Vagina (tissue), 2 donors: ENCODE measurements at places on chromosomes 16 and 17.

DNA sequence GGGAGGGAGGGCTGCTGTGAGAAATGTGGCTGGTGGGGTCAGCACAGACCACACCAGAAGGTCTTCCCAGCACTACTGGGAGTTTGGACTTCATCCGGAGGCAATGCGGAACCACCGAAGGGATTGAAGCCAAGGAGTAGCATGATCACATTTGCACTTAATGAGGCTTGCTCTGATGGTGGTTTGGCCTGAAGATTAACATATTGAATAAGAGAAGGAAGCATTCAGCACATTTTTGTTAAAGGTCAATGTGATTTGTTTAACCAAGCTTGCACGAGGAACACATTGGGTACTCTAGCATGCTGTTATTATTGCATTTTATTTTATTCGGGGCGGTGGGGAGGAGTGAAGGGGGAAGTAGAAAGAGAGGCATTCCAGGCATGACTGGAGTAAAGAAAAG, 378.6 kb downstream of the UTP18 start:
- DNase-seq = no peak

- peak; percentile 83 for DNase-seq
Observed at GRCh38 chr17:58247511-58248363, 9.4 kb downstream of the LPO start.

GRCh38 chr17:81741049-81741593, 29.0 kb downstream of the SLC25A10 start:
- DNase-seq = no peak

- no peak for DNase-seq
Observed at GRCh38 chr17:8110456-8110804, 7.9 kb downstream of the ALOXE3 start.

GRCh38 chr16:25009822-25010221, 5.3 kb downstream of the ARHGAP17 start:
- DNase-seq = no peak

GRCh38 chr17:71071837-71072236, 902.5 kb downstream of the KCNJ2 start:
- no peak for DNase-seq

- DNase-seq = no peak
Observed at GRCh38 chr17:51741458-51741857, 417.1 kb downstream of the CA10 start.

DNA sequence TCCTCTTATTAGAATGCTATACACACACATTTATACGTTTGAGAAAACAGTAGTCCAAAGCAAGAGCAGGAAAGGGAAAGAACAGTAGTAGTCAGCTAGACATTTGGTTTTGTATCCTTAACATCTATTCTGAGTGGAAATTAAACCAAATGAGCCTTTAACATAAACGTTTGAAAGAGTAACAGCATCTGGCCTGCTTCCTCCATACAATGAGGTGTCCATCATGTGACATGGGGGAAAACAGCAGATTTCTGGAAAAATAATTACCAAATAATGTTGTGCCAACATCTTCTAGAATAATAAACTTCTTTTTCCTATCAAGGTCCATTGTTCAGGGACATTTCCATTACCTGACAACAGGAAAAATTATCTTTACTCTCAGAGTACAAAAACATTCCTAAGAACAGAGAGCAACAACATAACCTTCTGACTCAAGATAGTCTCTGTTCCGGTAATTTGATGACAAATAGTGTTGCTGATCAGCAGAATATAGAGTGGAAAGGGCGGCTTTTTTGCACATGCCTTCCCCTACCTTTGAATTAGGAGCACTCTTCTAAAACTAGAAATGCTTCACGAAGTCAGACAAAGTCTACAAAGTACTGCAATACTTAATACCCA, 20.2 kb downstream of the CYTH1 start:
- DNase-seq = no peak

DNA sequence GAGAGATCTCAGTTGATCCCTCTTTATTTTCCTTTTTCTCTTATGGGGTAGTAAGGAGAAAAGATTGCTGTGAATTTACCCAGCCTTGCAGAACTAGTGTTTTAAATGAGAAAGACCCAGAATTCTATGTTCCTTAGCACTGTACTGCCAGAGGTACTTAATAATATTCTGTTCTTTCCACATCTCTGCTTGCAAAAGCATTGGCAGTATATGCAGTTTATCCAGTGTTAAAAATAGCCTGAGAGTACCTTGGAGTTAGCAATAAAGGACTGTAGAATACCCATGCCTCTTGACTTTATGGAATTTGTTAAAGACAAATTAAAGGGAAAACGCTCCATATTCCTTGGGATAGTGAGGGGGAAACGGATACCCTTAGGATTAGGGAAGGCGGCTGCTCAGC, 11.9 kb downstream of the SLC7A6 start:
- DNase-seq = no peak

DNA sequence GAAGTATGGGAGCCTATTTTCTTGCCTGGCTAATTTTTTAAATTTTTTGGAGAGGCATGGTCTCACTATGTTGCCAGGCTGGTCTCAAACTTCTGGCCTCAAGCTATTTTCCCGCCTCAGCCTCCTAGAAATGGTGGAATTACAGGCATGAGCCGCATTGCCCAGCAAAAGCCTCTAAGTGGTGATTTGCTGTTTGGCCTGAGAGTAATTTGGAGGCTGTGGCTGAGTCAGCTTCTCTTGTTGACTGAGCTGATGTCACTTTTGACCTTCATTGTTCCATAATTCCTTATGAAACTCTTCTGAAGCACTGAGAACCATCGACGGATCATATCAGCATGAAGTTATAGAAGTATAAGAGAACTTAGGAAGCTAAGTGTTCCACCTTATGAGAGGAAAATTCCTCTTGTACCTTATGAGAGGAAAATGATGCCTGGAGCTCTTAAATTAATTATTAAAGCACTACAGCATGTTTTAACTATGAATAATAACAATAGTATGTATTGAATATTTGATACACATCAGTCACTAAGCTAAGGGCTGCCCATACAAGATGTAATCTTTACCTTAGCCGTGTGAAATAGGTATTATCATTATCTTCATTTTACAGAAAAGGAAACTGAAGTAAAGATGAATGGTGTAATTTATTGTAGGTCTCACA, 220.8 kb upstream of the MON1B start:
- no peak for DNase-seq

- no peak for DNase-seq
Observed at GRCh38 chr17:48023400-48024148, 14.0 kb downstream of the COPZ2 start.

DNA sequence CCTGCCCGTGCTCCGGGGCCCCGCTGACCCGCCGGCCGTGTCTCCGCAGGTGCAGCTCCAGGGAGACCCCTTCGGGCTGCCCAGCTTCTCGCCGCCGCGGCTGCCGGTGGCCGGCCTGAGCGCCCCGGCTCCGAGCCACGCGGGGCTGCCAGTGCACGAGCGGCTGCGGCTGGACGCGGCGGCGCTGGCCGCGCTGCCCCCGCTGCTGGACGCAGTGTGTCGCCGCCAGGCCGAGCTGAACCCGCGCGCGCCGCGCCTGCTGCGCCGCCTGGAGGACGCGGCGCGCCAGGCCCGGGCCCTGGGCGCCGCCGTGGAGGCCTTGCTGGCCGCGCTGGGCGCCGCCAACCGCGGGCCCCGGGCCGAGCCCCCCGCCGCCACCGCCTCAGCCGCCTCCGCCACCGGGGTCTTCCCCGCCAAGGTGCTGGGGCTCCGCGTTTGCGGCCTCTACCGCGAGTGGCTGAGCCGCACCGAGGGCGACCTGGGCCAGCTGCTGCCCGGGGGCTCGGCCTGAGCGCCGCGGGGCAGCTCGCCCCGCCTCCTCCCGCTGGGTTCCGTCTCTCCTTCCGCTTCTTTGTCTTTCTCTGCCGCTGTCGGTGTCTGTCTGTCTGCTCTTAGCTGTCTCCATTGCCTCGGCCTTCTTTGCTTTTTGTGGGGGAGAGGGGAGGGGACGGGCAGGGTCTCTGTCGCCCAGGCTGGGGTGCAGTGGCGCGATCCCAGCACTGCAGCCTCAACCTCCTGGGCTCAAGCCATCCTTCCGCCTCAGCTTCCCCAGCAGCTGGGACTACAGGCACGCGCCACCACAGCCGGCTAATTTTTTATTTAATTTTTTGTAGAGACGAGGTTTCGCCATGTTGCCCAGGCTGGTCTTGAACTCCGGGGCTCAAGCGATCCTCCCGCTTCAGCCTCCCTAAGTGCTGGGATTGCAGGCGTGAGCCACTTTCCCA, 5.9 kb downstream of the CTF1 start:
- DNase-seq = no peak

DNA sequence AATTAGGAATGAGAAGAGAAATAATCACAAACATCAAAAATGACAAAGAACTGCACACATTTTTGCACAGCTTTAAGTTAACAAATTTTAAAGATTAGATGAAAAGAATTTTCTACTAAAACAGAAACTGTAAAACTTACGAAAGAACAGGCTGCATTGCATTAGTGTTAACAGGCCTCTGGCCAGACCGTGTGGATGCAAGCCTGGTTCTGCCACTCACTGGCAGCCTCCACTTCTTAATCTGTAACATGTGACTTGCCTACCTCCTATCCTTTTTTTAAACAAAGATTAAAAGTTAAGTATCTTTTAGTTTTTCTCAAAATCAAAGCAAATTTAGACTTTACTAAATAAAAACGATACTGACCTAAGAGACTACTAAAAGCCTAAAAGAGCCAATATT, 37.5 kb downstream of the CREBBP start:
- DNase-seq = no peak

DNA sequence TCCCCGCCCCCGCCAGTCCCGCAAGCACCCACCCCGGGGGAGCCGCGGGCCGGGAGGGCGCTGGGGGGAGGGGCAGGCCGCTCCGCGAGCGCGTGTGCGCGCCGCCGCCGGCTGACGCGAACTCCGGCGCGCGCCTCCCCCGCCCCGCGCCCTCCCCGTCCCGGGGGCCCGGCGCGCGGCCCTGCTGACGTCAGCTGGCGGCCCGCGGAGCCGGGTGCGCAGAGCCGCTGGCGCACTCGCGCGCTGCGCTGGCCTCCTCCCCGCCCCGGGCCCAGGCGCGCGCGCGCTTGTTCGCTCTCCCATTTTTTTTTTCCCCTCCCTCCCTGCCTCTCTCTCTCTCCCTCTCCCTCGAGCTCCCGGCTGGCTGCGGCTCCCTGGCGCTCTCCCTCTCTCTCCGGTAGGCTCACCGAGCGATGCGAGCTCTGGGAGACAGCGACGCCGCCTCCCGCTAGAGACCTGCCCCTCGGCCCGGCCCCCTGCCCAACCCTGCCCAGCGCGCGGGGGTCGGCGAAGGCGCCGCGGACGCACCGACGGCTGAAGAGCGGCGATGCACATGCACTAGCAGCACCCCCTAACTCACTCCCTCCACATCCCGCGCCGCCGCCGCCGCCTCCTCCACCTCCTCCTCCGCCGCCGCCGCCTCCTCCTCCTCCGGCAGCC, at the start of gene GNAO1:
Gene GNAO1 (plus strand): TSS at position 334 of the 660 bp plus-strand sequence. CDS start 747 bp downstream, outside the sequence.
- no peak for DNase-seq

DNA sequence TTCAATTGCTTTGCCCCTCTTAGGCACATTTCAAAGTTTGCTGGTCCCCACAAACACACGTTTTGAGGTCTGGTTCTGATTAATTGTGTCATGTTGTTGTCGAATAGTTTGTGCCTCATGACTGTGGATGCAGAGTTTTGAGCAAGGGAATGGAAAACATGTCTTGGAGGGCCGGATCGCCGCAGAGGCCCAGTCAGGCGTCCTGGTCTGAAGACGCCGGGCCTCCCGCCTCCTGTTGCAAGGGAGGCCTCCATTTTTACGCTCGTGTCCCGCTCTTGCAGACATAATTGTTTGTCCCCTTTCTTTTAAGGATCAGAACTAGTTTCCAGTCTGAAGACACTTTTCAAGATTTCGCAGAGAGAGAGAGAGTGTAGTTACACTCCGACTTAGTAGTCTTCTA, 3.2 kb downstream of the NTN1 start:
- DNase-seq = peak; percentile 52

DNA sequence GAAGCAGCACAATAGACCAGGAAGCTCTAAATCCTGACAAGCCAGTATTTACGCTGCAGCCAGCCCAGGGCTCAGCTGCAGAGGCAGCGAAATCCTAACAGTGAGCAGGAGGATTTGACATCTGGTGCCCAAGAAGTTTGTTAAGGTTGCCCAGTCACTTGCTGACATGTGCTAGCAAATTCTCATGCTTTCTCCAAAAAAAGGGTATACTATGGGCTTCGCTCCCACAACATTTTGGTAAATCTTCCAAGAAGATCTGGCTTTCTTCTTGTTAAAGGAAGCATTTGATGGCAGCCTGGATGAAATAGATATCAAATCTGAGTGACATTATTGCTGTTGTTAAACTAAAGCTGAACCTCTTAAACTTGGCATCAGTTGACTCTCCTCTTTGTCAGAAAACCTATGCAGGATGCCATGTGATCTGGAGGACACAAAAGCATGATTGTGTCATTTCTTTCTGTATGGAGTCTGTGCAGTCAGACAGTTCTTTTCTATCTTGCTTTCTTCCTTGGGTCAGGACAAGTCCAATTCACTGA, 949.7 kb upstream of the RBFOX1 start:
- no peak for DNase-seq

DNA sequence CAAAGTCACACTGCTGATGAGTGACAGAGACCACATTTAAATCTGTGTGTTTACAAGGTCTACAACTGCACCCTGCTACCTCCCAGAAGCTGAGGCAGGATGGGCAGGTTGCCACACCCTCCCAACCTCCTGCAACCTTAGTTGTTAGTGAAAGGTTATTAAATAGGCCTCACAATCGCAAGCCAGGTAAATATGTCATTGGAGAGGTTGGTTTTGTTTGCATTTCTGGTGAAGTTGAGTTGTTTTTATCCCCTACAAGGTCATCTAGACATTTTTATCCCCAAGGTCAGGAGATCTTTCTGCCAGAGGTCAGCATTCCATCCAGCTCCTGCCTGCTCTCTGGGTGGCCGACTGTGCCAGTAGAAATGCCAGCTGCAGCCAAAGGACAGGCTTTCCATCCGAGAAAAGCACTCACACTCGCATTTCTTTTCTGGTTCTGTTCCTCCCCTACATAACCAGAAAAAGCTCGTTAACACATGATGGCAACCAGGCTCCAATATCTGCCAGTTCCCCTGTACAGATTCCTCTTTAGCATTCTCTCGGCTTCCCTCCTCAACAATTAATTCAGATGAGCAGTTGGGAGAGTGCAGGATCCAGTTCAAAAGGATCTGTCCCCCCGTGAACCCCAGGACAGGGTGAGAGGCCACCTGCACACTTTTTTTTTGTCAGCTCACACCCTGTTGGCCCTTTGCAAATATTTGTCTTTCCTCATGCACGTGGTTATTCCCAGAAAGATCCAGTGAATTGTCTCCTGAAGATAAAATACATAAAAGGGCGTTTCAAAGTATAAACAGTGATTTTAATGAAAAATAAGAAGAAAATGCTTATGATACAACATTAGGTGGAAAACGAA, 562.8 kb downstream of the MAF start:
- no peak for DNase-seq

GRCh38 chr16:17155936-17156335, 314.8 kb downstream of the XYLT1 start:
- DNase-seq = no peak

- DNase-seq = no peak
Observed at GRCh38 chr16:12682432-12683165, 121.1 kb downstream of the CPPED1 start.

GRCh38 chr16:22007159-22007508, 777 bp upstream of the MOSMO start:
- DNase-seq = no peak
